Activated CD8-positive, alpha-beta memory T cell treated with anti-CD3 and anti-CD28 coated beads, Interleukin-2, amount 10 ng/mL, durations not matched to agents 7 days and 5 days (primary cell): ENCODE measurements at places on chromosomes 11 and 22. TPM values are rescaled to one million over a fixed set of nuclear protein-coding genes. Genes with fewer than 3 reads are reported as not detected.

- DNase-seq, result peak; percentile 93
These were observed 37.9 kb upstream of the PRR5 start for GRCh38 chr22:44664149-44664548.

DNA sequence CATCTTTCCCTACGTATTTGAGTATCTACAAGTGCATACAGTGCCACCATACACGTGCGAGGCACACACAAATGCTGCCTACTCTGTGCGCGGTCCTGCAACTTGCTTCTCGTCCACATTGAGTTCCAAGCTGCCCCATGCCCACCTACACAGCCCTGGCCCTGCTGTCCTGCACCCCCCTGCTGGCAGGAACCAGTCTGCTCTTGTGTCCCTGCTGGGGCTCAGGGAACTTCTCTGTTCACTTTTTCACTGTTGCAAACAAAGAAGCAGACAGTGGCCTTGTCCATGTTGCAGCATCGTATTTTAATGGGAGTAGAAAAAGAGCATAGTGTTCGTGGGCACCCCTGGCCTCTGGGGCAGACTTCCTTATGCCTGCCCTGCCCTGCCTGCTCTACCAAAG is 14.0 kb downstream of the CPT1A start:
- DNase-seq, result no peak

DNA sequence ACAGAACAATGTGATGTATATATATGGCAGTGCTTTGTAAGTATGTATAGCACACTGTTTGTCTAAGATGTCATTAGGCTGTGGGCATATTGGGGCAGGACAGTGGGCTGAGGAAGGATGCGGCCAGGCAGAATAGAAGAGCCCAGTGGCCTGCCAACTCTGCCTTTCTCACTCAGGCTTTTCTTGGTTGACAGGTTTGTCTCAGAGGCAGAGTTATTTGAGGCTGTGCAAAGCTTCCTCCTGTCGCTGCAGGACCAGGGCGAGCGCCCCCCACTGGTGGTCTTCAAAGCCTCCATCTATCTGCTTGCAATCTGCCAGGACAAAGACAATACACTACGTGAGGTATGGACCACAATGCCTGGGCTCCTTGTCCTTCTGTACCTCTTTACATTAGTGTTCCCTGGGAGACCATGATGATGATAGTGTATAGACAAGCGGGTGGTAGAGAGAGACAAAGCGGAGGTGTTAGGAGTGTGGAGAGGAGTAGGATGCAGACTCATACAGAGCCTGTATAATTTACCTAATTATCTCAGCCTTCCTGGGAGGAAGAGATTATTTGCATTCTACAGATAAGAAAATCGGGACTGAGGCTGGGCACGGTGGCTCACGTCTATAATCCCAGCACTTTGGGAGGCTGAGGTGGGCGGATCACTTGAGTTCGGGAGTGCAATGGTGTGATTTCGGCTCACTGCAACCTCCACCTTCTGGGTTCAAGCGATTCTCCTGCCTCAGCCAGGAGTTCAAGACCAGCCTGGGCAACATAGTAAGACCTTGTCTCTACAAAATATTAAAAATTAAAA is 37.3 kb upstream of the CCDC134 start:
- DNase-seq, result peak; percentile 49

DNA sequence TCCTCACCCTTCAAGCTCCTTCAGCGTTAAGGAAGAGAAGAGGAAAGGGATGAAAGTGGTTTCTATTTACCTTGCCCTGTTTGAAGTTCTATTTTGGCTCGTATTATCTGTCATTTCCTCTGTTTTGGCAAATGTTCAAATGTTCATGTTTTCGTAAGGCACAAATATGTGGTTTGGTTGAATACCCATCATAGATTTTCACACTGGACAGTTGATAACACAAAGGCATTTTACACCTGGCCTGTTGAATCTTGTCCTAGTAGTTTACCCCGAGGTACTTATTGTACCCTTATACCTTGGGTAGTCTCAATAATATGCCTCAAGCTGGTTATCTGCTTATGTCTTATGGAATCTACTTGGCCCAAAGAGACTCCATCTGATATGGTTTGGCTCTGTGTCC is 706.9 kb downstream of the METTL15 start:
- no peak for DNase-seq

DNA sequence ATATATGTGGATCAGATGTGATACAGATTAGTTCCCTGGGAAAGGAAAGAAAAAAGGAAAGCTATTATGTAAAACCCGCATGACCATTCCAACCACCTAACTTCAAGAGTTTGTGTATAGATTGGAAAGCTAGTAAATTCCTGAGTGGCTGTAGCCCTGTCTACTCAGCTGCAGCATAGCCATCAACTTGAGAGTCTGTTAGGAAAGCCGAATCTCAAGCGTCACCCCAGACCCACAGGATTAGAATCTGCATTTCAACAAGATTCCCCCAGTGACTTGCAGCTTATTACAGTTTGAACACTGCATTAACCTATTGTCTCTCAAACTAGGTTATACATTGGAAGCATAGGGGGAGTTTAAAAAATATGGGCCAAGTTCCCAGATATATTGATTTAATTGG is 921.7 kb downstream of the LRRC4C start:
- no peak for DNase-seq

DNA sequence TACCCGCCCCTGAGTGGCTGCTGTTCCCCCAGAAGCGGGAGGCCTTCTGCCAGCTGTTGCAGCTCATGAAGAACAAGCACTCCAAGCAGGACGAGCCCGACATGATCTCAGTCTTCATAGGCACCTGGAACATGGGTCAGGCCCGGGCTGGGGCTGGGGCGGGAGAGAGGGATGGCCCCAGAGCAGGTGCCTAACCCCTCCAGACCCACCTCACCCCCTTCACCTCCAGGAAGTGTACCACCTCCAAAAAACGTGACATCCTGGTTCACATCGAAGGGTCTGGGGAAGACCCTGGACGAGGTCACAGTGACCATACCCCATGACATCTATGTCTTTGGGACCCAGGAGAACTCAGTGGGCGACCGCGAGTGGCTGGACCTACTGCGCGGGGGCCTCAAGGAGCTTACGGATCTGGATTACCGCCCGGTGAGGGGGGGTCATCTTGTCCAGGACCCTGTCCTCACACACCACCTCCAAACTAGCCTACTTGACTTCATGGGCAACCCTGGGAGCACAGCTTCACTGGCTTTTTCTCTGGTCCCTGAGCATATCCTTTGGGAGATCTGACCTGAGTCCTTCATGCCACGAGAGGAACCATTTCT is 6.3 kb downstream of the INPPL1 start:
- no peak for DNase-seq

DNA sequence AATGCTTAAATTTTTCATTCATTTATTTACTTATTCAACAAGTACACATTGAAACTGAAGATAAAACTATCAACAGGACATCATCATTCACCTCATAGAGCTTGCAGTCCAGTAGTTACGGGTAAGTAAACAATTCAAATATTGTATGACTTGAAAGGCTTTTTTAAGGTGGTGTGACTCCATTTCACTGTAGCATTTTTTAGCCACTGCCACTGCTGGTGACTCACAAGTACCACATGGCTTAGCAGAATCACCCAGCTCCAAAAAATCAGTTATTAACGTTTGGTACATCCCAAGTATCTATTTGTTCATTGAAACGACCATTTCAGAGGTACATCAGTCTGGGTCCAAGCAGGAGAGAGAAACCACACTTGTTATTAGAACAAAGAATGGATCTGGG is 427.9 kb upstream of the DDI1 start:
- no peak for DNase-seq

DNA sequence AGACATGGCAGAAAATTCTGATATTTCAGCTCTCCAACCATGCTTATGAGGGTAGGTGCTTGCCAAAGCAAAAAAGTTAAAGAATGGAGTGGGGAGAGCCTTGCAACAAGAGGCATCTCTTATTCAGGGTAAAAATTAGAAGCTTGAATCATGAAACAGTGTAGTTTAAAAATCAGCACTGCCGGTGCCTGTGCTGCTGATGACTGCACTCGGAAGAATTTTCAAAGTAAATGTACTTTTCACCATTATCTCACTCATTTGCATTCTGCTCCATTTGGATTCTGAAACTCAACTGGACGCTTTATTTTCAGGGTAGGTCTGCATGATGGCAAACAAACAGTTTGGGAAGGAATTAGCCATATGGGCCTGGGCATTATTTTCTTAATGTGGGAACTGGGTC is 126.3 kb downstream of the KIRREL3 start:
- DNase-seq, result no peak

GRCh38 chr11:125941619-125942611 is 3.9 kb upstream of the VSIG10L2 start:
- peak; percentile 58 for DNase-seq

- DNase-seq, result no peak
These were observed 4.8 kb downstream of the MAP3K11 start for GRCh38 chr11:65609229-65609628.

- peak; percentile 73 for DNase-seq
These were observed 203.0 kb upstream of the SORL1-AS1 start for GRCh38 chr11:121655537-121656327.

DNA sequence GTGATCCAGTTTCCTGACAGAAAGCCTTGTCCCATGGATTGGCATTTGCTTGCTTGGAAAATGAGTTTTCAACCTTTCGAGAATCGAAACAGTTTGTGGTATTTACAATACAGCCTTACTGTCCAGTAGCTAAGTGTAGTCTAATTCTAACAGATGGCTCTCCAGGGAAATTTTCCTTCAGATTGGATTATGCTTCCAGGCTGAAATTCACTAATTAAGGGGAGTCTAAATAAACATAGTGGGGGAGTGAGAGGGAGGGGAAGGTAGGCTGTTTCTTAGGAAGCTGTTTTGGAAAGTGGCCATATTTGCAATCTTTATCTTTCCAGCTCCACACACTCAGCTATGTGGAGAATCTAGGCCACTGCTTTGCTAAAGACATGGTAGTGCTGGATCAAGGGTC is 81.3 kb downstream of the SYT9 start:
- no peak for DNase-seq

- DNase-seq, result no peak
These were observed 11.8 kb downstream of the BCR start for GRCh38 chr22:23192133-23192532.

DNA sequence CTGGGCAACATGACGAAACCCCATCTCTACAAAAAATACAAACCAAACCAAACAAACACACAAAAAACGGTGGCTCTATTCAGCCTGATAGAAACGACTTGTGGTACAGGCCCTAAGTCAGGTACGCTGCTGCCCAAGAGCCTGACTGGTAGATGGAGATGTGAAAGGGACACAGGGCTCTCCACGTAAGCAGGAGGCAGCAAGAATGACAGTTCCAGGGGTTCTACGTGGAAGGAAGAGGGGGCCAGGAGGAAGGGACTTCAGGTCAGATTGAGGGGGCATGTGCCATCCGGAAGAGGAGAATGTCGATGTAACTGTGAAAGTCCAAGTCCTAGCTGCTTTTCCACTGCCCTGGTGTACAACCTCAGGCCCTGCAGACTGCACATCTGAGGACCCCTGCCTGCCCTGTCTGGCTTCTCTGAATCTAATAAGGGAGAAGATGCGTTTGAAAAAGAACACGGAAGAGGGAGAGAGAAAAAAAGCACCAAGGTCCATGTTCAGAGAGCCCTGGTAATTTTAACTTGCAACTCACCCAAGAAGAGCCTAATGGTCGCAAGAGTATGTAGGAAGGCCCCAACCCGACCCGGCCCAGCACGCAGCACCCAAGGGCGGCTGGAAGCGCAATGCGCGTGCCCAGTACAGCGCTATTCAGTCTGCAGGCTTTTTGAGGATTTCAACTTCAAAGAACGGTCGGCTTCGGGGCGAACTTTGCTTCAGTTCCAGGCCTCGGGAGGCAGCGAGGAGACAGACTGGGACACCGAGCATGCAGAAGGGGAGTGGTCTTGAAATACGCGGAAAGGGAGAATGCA is 909 bp upstream of the ZNRD2 start:
- DNase-seq, result no peak

GRCh38 chr11:67288198-67288451 is 978 bp upstream of the ANKRD13D start:
- DNase-seq, result no peak

DNA sequence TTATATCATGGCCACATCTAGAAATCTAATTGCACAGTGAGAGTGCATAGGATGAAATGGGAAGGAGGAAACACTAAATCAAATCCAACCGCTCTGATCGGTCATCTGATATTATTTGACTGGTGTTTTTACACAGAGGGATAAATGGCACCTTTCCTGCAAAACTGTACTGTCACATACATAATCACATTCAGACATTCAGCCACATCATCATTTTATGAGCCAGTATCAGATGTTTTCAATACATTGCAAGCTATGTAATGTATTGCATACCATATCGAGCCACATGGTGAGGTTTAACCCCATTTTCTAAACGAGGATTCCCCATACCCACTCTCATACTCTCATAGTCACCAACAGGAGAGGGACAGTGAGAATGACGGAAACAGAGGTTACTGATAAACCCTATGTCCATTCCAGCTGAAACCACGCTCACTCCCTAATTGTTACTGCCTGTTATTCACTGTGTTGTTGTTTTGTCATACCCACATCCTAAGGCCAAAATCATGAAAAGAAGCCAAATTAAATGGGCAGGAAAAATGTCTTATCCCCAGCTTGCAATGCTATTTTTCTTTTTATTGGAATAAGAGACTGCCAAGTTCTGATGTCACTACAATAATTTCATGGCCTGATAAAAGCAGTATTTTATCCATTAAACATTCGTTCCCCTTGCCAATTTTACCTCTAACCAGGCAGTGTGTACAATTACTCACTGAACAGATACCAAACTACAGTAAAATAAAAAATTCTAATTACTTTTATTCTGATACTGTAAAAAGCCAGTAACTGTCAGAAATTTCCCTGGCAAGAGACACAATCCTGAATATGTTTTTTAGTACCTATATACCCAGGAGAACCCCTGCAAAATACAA is 9.0 kb downstream of the CDON start:
- DNase-seq, result no peak

GRCh38 chr11:77063407-77063806 is 3.4 kb upstream of the CAPN5 start:
- DNase-seq, result no peak

DNA sequence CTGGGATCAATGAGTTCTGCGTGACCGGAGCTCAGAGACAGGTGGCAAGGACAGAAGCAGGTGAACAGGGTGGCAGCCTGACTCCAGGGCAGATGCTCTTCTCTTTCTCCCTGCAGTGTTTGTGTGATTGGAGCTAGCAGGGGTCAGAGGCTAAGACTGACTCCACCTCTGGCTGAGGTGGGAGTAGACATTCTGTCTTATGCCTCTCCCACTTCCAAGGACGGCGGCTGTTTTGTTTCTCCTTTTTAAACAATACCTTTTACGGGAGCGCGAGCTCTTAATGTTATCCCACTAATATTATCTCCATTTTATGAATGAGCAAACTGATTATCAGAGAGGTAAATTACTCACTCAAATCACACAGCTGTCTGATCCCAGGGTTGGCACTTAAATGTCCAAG is 323.7 kb downstream of the MIAT start:
- no peak for DNase-seq

GRCh38 chr11:24585192-24585591 is 88.3 kb downstream of the LUZP2 start:
- no peak for DNase-seq

CENPM gene
- 95.8 TPM for total RNA-seq

SLC37A2 gene
- total RNA-seq, result 1.1 TPM

OR56A5 gene
- total RNA-seq, result not detected

DNAJB7 gene
- total RNA-seq, result not detected

XKR3 gene
- 0.18 TPM for total RNA-seq

TENM4 gene
- total RNA-seq, result not detected

PRSS23 gene
- 0.85 TPM for total RNA-seq

GLYAT gene
- not detected for total RNA-seq

DDTL gene
- total RNA-seq, result not detected

USH1C gene
- total RNA-seq, result not detected

KCNJ1 gene
- not detected for total RNA-seq
